ENCODE measurements at places on chromosomes 6 and 20. TPM values are rescaled to one million over a fixed set of nuclear protein-coding genes. Genes with fewer than 3 reads are reported as not detected.

GPLD1 gene
- 6.5 TPM for total RNA-seq

GRCh38 chr20:47224857-47225256 lies 131.6 kb downstream of the ZMYND8 start:
- DNase-seq: no peak
- no peaks in the 10 kb centered on the region for H3K4me1 ChIP-seq
- no peaks in the 10 kb centered on the region for H3K27me3 ChIP-seq
- no peak overlapping the region for H3K27ac ChIP-seq
- no peaks in the 10 kb centered on the region for H3K36me3 ChIP-seq

- no peak overlapping the region for H3K4me3 ChIP-seq
- H3K4me1 ChIP-seq: no peaks in the 10 kb centered on the region
- DNase-seq: no peak
Measured at GRCh38 chr20:32966881-32967781, 37.1 kb downstream of the SUN5 start.

- no peak for DNase-seq
- no peaks in the 10 kb centered on the region for H3K4me1 ChIP-seq
- H3K4me3 ChIP-seq: no peak overlapping the region
- H3K27me3 ChIP-seq: no peaks in the 10 kb centered on the region
- no peak overlapping the region for H3K27ac ChIP-seq
- H3K36me3 ChIP-seq: no peaks in the 10 kb centered on the region
Measured at GRCh38 chr6:53918854-53919510, 124.2 kb downstream of the LRRC1 start.

GRCh38 chr20:12962895-12963294 lies 45.9 kb upstream of the SPTLC3 start:
- no peak overlapping the region for H3K4me3 ChIP-seq
- no peaks in the 10 kb centered on the region for H3K27me3 ChIP-seq
- no peaks in the 10 kb centered on the region for H3K36me3 ChIP-seq
- H3K4me1 ChIP-seq: no peaks in the 10 kb centered on the region
- DNase-seq: no peak
